ENCODE measurements at places on chromosomes 13 and 19.

GRCh38 chr19:6773323-6773931 lies 919 bp downstream of the VAV1 start:
- no peak for DNase-seq

GRCh38 chr13:46492946-46493345 lies 60.0 kb upstream of the LRCH1 start:
- no peak for DNase-seq

- no peak for DNase-seq
Measured at GRCh38 chr13:97223711-97224541, 1.8 kb downstream of the MBNL2 start.

- no peak for DNase-seq
Measured at GRCh38 chr13:107680115-107680514, 535.2 kb downstream of the LIG4 start.

DNA sequence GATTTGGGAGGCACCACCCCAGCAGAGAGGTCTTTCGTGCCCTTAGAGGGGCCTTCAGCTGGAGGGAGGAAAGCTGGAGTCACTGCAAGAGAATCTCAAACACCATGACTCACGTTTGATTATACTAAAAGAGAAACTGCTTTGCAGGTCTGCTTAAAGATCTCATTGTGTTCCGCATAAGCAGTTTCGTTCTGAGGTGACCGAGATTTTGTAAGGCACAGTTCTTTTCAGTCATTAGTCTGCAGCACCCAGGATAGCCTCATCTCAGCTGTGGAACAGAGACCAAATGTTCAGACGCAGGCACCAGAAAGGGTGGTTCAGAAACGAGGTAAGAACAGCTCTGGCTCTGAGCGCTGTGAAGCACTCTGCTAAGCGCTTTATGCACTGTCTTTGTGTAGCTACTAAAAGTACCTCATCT lies 71.2 kb upstream of the GTF3A start:
- DNase-seq = no peak

DNA sequence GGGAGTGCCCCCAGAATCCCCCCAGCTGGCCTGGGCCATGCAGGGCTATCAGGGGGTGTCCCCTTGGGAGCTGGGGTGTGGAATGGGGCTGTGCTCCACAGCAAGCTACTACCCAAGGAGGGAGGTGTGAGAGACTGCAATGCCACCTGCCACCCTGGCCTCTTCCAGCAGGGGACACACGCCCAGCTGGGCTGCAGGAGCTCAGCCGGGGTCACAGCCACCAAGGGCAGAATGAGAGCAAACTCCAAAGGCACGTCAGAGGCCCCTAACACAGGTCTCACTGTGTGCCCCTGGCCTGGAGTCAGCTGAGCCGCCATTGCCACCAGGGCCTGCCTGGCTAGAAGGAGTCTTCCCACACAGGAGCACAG lies 55.5 kb downstream of the MLLT1 start:
- DNase-seq = no peak

DNA sequence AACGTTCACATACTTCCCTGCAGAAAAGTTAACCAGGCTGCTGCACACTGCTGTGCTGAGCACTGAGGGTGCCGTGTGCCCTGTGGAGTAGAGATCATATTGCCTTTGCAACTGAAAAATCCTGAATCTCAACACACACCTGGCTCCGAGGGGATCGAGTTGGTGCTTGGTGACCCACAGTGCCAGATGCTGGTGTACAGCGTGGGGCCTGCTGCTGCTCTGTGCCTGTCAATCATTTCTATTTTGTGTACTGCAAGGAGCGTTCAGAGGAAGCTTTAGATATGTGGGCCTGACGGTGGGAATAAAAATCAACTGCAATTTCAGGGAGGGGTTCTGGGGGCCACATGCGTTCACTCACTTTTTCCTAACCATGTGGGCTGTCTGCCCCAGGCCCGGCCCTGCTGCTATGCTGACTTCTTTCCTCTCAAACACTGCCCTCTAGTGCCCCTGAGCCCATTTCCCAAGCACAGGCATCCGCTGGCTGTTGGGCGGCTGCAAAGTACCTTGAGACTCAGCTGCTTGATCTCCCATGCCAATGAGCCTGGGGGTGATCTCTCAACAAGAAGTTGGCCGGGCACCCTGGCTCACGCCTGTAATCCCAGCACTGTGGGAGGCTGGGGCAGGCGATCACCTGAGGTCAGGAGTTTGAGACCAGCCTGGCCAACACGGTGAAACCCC lies 9.7 kb upstream of the LENG8 start:
- no peak for DNase-seq

- DNase-seq = no peak
Measured at GRCh38 chr19:50693064-50693975, 26.3 kb downstream of the SHANK1 start.

- DNase-seq = no peak
Measured at GRCh38 chr19:30666301-30666803, 294.2 kb downstream of the ZNF536 start.

DNA sequence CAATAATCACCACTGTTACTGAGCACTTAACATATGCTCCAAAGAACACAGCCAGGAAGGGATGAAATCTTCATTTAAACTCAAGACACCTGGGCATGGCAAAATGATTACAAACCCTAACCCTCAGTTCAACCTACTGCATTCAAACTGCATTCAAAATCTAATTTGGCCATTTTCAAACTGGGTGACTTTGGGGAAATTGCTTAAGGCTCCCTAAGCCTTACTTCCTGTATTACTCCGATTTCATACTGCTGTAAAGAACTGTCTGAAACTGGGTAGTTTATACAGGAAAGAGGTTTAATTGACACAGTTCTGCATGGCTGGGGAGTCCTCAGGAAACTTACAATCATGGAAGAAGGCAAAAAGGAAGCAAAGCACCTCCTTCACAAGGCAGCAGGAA lies 50.4 kb downstream of the CBY2 start:
- no peak for DNase-seq

DNA sequence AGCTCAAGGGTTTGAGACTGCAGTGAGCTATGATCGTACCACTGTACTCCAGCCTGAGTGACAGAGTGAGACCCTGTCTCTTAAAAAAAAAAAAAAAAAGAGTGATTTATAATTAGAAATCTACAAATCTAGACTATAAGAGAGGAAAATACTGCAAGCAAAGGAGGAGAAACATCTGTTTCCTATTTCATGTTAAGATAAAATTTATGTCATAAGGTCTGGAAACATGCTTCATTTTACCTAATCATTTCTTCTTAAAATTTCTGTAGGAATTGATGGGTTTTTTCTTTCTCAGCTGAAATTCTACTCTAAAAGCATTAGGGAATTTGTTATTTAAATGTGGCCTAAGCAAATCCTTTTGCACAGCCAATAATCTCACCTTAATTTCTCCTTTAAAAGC lies 53.2 kb downstream of the C13orf42 start:
- DNase-seq = no peak

DNA sequence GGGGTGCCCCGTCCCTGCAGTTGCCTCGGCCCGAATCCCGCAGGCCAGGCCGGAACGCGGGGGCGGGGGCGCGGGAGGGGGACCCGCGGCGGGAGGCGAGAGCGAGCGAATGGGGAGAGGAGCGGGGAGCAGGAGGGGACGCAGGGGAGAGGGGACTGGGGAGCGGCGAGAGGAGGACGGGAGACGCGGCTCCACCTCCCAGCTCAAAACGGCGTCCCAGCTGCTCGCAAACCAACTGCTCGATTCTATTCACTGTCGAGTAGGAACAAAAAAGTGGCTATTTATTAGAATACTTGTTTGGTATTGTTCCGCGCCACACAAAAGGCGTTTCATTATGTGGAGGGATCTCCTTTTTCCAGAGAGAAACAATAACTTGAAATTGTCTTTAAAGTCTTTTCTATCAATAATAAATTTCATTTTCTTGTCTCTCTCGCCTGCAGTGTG lies 10.6 kb upstream of the SOX1 start:
- DNase-seq = no peak

GRCh38 chr13:44487989-44488388 lies 88.1 kb downstream of the TSC22D1 start:
- no peak for DNase-seq

- DNase-seq = no peak
Measured at GRCh38 chr19:1340681-1341469, 42.8 kb upstream of the NDUFS7 start.

- no peak for DNase-seq
Measured at GRCh38 chr19:15614507-15615379, at the start of gene CYP4F8. Gene CYP4F8, plus strand, starts transcription at chr19:15615218. Its CDS starts 399 bp downstream, at chr19:15615617.

- DNase-seq = no peak
Measured at GRCh38 chr13:44400736-44401135, 27.1 kb downstream of the SERP2 start.

DNA sequence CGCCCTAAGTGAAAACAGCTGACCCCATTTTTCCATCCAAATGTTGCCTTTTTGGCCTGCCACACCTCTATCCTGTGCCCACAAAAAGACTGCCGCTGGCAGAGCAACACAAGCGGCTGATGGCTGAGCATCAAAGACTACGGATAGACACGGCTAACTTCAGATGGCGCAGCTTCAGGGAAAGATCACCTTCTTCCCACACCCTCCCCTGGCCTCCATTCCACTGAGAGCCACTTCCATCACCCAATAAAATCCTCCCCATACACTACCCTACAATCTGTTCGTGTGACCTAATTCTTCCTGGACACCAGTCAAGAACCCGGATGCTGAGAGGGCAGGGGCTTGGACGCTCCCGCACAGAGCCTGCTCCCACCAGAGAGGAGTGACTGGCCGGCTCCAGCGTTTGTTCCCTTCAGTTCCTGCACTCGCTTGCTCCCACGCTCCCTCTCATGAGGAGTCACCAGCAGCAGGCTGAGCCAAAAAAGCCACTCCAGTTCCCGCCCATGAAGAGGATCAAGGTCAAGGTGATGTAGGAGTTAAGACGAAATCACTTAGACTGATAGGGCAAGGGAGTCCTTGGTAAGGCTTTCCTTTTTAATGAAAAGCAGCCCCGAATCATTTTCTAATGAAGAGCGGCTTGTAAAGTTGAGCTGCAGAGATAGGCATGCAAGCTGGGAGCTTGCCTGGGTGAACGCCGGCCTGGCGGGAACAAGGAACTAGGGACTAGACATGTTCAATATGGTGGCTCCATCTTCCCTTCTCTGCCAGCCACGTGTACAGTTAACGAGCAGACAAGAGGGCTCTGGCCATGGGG lies 35.7 kb downstream of the TSKS start:
- DNase-seq = no peak

- DNase-seq = no peak
Measured at GRCh38 chr13:41056826-41057711, 4.2 kb upstream of the WBP4 start.

- DNase-seq = no peak
Measured at GRCh38 chr13:60137911-60138560, 25.7 kb downstream of the DIAPH3 start.

- DNase-seq = no peak
Measured at GRCh38 chr19:5246554-5247155, 94.0 kb downstream of the PTPRS start.

- DNase-seq = no peak
Measured at GRCh38 chr13:22463089-22463488, 717.7 kb upstream of the SGCG start.

GRCh38 chr13:31947105-31947504 lies 84.5 kb upstream of the FRY start:
- DNase-seq = no peak

DNA sequence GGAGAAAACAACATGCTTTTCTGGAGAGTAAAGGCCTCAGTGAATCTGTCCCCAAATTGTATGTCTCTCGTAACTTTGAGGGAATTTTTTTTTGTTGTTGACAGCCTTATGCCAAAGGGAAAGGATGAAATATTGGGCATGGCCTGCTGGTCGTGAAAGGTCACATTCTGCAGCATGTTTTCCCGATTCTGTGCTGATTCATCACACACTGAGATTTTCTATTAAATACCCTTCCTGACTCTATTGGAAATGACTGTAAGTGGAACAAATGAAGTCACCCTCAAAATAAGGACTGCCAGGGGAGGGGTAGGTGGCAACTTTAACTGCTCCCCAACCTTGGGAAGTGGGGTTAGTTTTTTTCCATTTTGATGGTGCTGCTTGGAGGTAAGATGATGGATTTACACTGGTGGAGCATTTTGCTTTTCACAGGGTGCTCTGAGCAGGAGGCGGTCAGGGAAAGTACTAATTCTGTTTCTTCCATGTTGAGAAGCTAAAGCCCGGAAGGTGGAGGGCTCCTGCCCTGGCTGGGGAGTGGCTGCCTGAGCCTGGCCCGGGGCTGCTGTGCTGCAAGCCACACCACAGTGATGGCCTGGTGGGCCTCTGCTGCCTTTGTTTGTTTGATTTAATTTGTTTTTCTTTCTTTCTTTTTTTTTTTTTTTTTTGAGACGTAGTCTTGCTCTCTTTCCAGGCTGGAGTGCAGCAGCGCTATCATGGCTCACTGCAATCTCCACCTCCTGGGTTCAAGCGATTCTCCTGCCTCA lies 116.8 kb upstream of the SPATA13 start:
- DNase-seq = no peak

GRCh38 chr13:50761406-50761805 lies 82.1 kb downstream of the DLEU7 start:
- DNase-seq = no peak

- DNase-seq = no peak
Measured at GRCh38 chr13:23579896-23580683, 9.9 kb downstream of the TNFRSF19 start.

DNA sequence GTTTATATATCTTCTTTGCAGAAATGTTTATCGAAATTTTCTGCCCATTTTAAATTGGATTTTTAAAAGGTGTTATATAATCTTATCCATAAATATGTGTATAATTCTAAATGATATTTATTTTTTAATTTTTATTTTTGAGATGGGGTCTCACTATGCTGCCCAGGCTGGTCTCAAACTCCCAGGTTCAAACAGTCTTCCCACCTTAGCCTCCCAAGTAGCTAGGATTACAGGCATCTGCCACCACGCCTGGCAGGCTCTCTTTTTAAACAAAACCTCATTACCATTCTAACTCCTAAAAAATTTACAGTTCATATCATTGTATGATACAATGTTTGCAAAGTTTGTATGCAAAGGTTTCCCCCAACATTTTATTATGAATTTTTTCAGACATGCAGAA lies 7.2 kb downstream of the LGALS7B start:
- no peak for DNase-seq

GRCh38 chr19:4730740-4731171 lies 7.1 kb upstream of the DPP9 start:
- no peak for DNase-seq

GRCh38 chr13:45332036-45332830 lies 8.8 kb downstream of the TPT1 start:
- DNase-seq = no peak

GRCh38 chr13:40779796-40780285 lies 8.9 kb upstream of the MRPS31 start:
- DNase-seq = no peak
